T-cell (primary cell): ENCODE measurements at places on chromosomes 2 and 18. TPM values are rescaled to one million over a fixed set of nuclear protein-coding genes. Genes with fewer than 3 reads are reported as not detected.

POTEI gene
- total RNA-seq: not detected

DPP4 gene
- total RNA-seq: 47.7 TPM

CFAP221 gene
- not detected for total RNA-seq

ZNF385B gene
- total RNA-seq: not detected

CAPN14 gene
- total RNA-seq: 0.76 TPM

BMP10 gene
- total RNA-seq: not detected

SERPINE2 gene
- total RNA-seq: 5.0 TPM

HAAO gene
- total RNA-seq: not detected
